Immature natural killer cell (primary cell): ENCODE measurements at places on chromosomes 3 and 15.

- DNase-seq: no peak
Observed at GRCh38 chr3:165459924-165460835, 264.0 kb upstream of the SLITRK3 start.

DNA sequence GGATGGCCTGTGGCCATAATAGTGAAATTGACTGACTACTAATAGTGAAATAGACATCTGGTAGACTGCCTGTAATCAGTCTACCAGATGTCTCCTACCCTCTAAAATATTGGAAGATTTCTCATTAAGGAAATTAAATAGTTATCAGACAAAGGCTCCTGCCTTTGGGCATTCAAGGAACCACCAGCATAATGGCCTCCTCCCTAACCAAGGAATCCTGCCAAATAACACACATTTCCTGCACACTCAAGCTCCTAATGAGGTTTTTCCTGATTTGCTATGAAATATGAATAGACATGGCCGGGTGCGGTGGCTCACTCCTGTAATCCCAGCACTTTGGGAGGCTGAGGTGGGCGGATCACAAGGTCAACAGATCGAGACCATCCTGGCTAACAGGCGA, 14.6 kb downstream of the NUSAP1 start:
- no peak for DNase-seq

- DNase-seq: no peak
Observed at GRCh38 chr3:25080461-25080860, 347.6 kb upstream of the RARB start.

DNA sequence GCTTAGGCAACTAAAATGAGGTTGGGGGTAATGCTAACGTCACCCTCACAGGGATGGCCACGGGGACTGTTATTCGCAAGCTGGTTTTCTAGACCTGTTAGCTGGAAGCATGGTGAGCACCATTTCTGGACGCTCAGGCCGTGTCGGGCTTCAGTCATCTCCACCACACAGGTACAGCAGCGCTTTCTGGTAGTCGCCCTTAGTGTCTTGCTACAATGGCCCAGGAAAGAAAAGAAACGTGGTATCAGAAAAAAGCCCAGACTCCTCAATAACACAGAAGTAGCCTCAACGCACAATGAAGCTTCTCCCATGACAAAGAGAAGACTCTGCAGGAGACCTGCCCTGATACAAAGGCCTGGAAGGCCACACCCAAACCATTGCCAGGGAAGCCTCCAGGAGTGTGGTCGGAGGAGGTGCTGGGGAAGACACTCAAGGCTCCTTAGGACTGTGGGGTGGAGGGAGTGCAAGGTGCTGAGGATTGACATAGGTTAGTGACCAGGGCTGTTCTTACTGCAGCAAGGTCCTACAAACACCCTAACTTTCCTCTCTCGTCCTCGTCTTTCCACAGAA, 50.2 kb downstream of the ANXA2 start:
- no peak for DNase-seq

- DNase-seq: no peak
Observed at GRCh38 chr15:25829073-25829472, 34.1 kb downstream of the ATP10A start.

GRCh38 chr15:92164327-92165000, 229.2 kb upstream of the ST8SIA2 start:
- no peak for DNase-seq

DNA sequence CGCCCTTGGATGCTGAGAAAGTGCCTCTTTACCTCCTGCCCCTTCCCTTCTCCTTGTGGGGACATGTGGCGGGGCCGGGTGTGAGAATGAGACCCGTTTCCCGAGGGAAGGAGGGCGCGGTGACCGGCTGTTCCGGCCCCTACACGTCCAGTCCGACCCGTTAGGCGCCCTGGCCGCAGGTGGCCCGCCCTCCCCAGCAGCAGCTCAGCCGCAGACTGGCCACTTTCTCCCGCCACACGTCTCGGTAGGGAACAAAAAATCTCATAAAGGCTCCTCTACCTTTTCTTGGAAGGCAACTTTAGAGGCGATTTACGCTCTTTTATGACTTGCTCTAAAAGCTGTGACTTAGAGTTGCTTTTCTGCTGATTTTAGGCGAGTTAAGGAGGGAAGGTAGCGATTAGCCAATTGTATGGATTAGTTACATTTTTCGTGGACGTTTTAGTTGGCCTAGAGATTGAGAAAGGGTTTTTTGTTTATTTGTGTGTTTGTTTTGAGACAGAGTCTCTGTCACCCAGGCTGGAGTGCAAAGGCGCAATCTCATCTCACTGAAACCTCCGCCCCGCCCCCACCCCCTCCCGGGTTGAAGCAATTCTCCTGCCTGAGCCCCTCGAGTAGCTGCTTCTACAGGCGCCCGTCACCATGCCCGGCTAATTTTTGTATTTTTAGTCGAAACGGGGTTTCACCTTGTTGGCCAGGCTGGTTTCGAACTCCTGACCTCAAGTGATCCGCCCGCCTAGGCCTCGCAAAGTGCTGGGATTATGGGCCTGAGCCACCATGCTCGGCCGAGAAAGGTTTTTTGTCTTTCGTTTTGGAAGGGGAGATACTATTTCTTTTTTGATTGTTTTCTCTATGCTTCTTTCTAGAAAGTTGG, 8.3 kb upstream of the PGPEP1L start:
- no peak for DNase-seq

GRCh38 chr3:14921811-14922705, 25.3 kb upstream of the NR2C2 start:
- DNase-seq: no peak

- no peak for DNase-seq
Observed at GRCh38 chr15:40352281-40352901, 1.6 kb downstream of the PHGR1 start.

DNA sequence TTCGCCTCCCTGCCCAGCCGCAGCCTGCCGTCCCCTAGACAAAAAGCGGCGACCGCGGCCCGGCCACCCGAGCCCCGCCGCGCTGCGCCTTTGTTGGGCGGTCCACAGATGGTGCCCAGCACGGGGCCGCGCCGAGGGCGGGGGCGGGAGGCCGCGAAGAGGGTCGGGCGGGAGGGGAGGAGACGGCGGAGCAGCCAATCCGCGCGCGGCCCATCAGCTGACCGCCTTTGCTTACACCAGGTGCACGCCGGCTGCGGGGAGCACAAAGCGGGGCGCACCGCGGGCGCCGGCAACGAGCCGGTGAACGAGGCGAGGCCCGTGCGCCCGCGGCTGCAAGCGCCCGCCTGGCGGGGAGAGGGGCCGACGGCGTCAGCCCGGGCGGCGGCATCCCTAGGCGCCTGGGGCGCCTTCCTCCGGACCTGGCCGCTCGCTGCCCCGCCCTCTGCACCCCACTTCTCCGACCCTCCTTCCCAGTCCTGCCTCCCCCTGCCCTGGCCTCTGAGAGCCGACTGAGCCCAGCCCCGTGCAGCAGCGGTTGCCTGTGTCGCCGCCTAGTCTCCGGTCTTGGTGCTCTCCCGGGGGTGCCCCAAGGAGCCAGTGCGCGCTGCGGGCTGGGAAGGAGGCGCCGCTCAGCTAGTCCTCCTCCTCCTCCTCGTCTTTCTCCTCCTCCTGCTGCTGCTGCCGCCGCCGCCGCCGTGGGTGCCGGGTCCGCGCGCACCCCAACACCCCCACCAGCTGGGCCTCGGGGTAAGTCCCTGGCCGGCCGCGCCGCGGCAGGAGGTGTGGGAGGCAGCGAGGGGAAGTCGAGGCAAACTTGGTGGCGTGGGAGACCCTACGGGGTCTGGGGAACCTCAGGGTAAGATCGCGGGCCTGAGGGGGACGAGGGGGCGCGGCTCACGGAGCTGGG, at the start of gene LRRN1:
LRRN1 (plus strand) TSS at position 259 of the 907 bp plus-strand sequence. CDS start 45,211 bp downstream, outside the sequence.
- DNase-seq: peak; percentile 40

DNA sequence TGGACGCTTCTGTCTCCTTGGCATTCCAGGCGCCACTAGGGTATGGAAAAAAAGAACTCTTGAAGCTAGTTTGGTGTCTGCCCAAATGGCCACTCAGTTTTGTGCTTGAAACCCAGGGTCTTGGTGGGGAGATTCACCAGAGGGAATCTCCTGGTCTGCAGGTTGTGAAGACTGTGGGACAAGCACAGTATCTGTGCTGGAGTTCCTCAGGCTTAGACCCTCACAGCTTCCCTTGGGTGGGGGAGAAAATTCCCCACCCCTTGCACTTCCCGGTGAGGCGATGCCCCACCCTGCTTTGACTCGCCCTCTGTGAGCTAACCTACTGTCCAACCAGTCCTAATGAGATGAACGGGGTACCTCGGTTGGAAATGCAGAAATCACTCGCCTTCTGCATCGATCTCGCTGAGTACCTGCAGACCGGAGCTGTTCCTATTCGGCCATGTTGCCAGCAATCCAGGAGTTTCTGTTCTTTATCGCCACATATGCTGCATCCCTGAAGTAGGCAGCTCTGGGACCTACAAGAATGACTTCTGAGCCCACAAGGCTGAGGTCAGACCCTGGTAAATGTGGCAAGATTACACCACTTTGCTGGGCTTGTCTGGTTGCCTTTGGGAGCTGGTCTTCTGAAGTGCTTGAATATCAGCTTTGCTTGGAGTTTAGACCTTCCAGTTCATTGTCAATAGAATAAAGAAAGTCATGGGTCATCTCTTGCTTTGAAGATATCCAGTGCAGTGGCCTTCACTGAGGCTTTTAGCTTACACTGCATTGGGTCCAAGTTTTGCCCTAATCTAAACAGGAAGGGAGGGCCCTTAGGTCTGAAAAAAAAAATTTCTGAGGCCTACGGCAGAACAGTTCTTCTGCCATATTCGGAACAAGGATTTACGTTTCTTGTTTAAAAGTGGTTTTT, 51.0 kb downstream of the SLC2A2 start:
- DNase-seq: no peak

GRCh38 chr3:70119879-70120278, 120.3 kb downstream of the SAMMSON start:
- no peak for DNase-seq

GRCh38 chr3:14430053-14430452, 27.6 kb downstream of the SLC6A6 start:
- no peak for DNase-seq

DNA sequence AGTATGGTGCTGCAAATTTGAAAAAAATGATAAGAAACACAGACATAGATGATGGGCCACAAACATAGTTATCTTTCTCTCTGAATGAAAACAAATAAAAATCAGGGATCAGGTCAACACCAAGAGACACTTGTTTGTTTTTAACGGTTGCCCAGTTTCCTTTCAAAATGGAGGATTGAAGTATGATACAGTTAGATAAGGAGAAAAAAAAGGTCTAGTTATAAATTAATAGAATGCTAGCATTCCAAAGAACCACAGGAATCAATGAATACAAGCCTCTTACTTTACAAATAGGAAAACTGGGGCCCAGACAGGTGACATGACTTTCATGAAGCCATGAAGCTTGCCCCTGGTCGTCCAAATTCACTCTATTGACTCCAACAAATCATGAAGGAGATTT, 305.1 kb downstream of the ZNF621 start:
- no peak for DNase-seq
